ENCODE measurements at places on chromosomes 1 and 21.

- no peak for DNase-seq
These were observed 1.1 kb upstream of the GUCA2B start for GRCh38 chr1:42152119-42152518.

DNA sequence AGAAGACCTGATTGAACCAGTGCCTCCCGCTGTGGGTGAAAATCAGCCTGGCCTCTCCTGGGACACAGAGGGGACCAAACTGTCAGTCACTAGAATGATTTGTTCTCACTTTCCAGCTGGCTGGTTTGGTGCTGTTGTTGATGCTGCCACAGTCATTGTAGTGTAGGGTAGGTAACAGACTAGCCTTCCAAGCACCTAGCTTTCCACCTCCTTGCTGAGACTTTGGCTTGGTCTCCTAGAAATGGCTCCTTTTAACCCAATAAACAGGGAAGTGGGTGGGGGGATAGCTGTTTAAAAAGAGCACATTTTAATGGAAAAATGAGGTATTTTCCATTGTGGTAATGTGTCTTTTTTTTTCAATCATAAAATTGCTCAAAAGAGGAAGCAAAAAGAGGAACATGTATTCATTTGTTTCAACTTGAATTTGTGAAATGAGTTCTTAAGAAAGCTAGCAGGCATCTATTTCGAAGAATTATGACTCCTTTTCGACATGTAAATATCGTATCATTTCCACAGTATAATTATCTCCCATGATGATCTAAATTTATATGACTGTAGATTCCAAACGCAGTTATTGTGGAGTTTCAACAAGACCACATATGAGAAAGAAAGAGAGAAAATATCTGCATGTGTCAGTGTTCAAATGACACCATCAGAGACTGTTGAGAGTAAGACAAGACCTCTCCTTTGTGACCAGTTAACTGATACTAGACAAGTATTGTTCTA lies 190.1 kb downstream of the HLX start:
- no peak for DNase-seq

DNA sequence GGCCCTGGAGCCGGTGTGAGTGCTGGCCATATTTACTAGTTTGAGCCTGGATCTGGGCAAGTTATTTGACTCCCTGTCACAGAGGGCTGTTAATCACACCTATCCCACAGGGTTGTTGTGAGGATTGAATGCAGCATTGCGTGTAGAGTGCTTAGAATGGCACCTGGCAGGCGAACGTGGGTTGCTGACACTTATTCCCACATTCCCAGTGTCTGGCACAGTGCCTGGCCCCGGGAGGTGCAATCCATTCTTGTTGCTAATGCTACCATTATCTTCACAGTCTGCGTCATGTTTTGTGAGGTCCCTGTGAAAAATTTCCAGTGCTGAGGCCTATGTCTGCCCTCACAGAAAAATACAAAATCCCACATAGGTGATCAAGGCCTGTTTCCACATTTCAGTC lies 66.1 kb downstream of the CD2 start:
- no peak for DNase-seq

DNA sequence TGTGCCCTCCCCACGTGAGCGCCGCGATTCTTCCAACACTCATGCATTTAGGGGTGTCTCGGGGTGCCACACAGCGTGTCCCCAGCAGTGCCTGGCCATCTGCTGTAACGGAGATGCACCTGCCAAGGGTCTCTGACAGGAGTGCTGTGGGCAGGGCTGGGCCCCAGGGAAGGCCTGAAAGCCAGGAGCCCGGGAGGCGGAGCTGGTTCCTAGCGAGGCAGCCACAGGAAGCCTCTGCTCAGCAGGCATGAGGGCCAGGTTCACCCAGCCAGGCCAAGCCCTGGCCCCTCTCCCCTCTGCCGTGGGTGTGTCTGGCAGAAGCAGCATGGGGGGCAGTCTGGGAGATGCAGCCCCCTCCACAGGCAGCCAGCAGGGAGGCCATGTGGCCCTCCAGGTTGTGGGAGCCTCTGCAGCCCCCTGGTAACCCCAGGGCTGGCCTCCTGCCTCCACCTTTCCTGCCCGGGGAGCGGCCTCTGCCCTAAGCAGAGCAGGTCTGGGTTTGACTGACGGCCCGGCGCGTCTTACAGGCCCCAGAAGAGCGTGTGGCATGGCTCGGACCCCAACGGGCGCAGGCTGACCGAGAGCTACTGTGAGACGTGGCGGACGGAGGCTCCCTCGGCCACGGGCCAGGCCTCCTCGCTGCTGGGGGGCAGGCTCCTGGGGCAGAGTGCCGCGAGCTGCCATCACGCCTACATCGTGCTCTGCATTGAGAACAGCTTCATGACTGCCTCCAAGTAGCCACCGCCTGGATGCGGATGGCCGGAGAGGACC lies 30.4 kb downstream of the SLC19A1 start:
- DNase-seq, result no peak

DNA sequence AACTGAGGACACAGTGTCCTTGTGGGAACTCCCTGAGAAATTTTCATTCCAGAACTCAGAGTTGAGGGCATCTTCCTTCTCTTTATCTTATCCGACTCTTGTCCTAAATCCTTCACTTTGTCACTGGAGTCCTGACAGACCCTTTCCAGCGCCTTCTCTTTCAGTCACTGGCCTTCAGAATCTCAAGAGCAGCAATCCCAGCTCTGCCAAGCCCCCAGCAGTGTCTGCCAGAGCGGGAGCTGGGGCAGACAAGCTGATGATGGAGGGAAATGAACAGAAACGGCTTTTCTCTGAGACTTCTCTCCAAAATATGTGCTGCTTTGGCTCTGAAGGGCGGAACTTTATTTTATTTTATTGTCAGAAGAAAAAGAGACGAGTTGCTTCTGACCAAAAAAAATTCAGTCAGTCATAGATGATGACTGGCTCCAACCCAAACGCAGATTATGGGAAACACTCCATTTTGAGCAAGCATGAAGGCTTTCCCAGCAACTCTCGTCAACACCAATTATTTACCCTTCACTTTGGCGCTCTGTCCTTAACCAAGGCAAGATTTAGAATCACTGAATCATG lies 32.2 kb downstream of the MIS18A start:
- no peak for DNase-seq

- DNase-seq, result no peak
These were observed 333.9 kb upstream of the ADAMTS5 start for GRCh38 chr21:27300770-27301169.

DNA sequence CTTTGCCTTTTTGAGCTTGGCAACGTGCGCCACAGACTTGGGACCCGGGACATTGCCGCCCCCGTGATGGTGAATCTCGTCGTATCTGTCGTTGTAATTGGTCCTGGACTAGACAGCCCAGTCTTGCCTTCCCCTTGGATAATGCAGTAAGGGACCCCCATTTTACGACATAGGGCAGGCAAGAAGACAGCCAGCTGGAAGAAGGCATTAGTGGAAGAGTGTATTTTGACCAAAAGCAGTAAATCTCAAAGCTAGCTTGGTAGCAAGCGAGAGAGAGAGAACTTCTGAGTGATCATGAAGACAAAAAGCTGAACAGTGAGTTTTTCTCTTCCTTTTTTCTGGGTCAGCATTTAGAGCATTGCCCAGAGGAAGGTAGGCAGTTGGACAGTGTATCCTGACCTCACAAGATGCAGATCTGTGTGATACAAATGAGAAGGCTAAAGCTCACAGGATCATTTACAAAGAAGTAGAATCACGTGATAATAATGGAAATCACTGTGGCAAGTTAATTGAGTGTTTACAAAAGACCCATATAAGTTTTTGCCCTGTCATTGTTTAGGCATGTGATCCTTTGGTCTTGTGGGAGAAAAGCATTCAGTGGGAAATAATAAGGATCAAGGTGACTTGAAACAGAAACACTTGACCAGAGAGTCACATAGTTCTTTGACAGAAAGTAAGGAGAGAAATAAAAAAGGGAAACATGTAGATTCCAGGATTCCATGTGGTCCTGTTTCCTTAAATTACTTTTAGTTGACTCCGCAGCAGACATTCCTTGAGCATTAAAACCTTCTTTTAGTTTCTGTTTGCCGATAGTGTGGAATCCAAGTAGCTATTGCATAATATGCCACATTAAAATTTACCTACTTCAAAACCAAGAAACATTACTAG lies 66.3 kb downstream of the CNST start:
- no peak for DNase-seq

GRCh38 chr1:109499661-109500536 lies 6.0 kb downstream of the CYB561D1 start:
- DNase-seq, result peak; percentile 64

GRCh38 chr1:28895896-28896608 lies 18.3 kb upstream of the EPB41 start:
- DNase-seq, result no peak

DNA sequence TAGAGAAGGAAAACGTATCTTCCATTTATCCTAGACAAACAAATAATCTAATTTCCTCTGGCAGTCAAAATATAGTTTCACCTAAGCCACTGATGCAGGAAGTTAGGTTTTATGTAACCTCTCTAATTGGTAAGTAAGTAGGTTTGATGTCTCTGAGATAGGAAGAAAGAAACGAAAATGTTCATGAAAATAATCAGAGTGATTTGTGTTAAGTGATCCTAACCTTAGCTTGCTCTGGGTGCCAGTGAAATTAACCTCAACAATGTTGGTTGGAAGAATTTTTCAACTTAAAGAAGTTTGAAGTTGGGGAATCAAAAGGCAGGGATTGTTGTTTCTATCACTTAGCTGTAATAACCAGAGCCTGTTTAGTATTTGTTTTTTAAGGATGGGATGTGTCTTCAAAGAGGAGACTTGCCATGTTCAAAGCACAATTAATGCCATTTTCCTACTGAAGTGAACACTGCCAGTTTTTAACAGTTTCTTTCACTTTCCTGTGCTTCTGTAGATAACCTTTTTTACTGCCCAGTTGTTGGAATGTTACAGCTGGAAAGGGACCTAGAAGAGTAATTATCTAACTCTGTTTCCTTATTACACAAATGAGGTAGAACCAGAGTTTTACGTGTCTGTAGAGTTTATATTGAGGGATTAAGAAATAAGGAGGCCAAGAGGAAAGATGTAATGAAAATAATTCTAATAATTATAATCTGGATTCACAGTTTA lies 18.4 kb downstream of the HIPK1 start:
- no peak for DNase-seq

GRCh38 chr1:210536254-210536961 lies 207.7 kb downstream of the HHAT start:
- DNase-seq, result no peak

GRCh38 chr1:37878071-37878470 lies 18.7 kb upstream of the MTF1 start:
- DNase-seq, result no peak

DNA sequence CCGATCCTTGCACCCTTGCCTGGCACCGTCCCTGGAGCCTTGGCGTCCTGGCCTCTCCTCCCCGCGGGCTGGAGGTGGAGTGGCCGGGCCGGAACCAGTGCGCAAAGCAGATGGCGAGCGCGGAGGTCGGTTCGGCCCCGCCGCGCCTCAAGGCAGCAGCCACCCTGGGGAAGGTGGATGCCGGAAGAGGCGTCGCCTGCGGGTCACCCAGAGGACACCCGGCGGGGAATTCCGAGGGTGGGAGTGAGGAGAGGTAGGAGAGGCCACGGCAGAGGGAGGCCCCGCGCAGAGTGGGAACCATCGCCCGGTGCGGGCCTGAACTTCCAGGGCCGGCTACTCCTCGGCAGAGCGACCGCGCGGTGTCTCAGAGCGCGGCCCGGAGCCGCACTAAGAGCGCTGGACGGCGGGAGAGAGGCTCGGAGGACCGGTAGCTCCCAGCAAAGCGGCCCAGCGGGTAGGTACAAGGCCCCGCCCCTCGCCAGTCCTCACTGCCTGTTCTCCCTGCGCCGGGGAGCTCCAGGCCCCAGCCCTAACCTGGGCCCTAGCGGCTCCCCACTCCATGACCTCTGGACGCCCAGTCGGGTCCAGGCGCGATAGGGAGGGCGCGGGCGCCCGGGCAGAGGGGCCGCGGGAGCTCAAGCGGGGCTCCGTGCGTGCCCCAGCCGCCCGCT lies at the start of gene RNF207:
Gene RNF207 (plus strand): TSS at position 271 of the 671 bp plus-strand sequence. CDS start 417 bp downstream, outside the sequence.
- peak; percentile 60 for DNase-seq

GRCh38 chr1:232421143-232421796 lies 208.7 kb downstream of the SIPA1L2 start:
- DNase-seq, result no peak

DNA sequence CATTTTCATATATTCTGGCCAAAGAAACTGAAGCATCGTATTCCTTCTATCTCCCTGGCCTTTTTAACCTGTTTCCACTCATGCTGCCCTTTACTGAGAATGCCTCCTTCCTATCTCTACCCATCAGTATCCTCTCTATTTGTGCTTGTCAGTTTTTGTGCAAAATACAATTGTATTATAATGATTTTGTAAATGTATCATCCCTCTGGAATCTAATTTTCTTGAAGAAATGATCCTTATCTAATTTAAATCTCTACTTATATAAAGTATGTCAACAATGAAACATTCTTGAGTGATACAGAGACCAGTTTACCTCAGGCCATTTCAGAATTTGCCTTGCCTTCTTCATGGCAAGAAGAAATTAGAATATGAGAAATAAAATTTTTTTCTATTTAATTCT lies 59.0 kb upstream of the TEKT2 start:
- no peak for DNase-seq

- DNase-seq, result peak; percentile 83
These were observed 1.2 kb upstream of the LUZP1 start for GRCh38 chr1:23169727-23170335.

DNA sequence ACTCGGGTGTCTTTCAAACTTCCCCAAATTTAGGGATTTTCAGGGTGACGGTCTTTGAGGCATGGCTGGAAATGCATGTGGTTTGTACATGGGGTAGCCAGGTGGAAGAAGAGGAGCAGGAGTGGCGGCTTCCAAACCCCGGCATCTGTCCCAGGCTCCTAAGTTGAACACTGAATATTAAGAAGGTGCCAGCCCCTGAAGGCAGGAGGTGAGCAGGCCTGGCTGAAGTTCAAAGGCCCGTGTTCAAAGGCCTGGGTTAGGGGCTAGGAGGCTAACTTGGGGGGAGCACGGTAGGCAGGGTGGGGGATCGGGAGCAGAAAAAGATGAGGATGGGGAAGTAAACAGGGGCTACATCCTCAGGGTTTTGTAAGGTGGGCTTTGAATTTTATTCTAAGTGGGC lies 42.8 kb downstream of the ELK4 start:
- no peak for DNase-seq

- DNase-seq, result no peak
These were observed 27.0 kb upstream of the DYRK1A start for GRCh38 chr21:37339552-37339939.

GRCh38 chr1:223233019-223233409 lies 90.0 kb upstream of the TLR5 start:
- DNase-seq, result no peak

GRCh38 chr21:46322351-46323226 lies 1.1 kb downstream of the C21orf58 start:
- no peak for DNase-seq

DNA sequence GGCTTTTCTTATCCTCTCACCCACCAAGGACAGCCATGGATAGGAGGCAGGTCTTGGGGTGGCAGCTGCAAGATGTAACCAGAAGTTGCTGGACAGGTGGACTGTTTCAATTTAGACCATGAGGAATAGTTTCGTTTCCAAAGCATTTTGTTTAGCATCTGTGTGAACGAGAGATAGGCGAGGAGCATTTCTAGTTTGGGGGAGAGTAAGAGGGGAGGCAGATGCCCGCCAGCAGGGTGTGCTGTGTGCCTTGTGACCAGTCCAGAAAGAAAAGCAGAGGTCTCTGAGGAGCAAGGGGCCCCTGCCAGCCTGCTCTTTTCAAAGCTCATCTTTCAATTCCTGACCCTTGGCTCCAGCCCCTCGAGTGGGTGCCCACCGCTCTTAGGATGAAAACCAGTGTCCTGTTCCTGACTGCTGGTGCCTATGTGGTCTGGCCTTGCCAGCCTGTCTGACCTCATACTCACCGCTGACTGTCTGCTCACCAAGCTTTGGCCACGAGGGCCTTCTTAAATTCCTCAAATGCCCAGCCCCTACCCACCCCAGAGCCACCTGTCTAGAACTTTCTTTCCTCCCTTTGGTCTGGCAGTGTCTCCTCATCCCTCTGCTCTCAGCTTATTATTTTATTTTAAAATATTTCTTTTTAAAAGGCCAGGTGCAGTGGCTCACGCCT lies 8.5 kb downstream of the SERINC2 start:
- peak; percentile 64 for DNase-seq
